ENCODE measurements at places on chromosomes 12 and 14.

DNA sequence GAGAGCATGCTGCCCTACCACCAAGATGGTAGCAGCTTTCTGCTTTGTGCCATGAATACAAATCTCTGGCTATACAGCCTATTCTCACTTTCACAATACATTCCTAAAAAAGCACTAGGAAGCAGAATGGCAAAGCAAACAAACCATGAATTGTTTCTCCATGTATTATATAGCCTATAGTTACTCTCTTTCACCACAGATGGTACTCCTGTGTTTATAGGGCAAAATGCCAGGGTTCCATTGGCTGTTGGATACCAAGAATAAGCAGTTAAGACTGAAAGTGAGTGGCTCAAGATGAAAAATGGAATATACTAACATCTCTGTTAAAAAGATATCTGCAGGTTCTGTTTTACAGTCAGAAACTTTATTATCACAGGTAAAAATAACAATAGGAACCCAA, 11.1 kb downstream of the ARF3 start:
- no peak for DNase-seq

- no peak for DNase-seq
Observed at GRCh38 chr12:68122236-68122920, 37.2 kb downstream of the IFNG start.

DNA sequence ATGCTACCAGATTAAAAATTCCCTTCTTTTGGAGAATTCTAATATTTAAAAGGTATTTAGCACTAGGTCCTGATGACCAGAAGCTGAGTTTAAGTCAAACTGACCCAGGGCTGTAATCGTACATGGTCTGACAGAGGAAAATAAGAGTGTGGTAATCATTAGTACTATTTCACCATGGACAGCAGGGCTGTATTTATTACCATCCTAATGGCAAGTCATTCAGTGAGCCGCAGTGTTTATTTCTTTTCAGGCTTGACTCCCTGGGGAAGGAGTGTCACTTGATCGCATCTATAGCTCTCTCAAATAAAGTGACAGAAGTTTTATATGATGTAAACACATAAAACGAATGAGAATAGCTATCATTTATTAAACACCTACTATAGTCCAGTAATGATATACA, 261.8 kb downstream of the BTG1 start:
- no peak for DNase-seq

DNA sequence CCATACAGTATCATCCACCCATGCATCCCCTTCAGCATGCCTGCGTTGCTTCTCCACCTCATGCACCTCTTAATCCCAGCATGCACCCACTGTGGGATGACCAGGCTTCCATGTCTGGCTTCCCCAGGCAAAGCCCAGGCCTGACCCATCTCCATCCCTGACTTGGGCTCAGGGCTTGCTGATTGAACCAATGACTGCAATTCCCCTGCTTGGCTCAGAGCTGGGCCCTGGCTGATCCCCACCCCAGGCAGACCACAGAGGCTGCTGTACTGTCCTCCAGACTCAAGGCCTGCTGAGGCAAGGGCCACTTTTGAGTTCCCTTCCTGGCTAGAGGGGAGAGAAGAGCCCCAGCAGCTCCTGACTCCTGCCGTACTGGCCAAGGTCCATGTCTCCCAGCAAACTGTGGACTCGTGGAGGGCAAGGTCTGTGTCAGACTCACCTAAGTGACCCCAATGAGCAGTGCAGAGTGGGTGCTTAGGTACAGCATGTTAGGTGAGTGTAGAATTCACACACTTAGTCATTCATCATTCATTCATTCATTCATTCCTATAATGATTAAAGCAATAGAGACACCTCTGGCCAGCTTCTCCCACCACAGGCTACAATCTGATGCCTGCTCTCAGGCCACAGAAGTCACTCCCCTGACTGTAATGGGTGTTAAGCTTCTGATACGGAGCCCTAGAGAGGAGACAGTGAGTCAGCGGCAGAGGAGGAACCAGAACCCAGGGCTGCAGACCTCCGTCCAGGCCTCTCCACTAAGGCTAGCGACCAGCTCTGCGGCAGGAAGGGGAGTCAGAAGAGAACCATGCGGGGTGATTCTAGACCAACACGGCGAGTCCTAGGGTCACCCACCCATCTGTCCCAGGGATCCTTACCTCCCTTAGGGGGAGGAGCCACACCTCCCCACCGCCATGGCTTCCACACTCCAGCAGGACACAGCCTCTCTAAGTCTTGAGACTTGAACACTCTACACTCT, 2.9 kb downstream of the BEGAIN start:
- no peak for DNase-seq

DNA sequence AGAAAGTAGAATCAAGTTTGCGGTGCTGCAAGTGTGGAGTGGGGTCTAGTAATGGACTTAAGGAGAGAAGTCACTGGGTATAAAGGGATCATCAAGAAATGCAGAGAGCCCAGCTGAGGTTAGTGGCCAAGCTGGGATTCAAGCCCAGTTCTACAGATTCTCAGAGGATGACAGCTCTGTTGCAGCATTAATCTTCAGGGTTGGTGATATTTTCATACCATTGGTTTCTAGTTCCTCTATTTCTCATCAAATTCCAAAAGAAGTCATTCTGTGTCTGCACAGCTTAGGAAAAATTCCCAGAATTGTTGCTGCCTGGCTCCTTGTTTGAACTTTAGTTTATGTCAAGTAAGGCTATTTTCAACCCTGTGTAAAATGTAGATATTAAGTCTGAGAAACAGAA, 169.5 kb upstream of the NTF3 start:
- no peak for DNase-seq

GRCh38 chr14:103127861-103128598, 4.8 kb downstream of the TNFAIP2 start:
- DNase-seq = no peak

GRCh38 chr14:70872678-70873020, 34.6 kb upstream of the PCNX1 start:
- DNase-seq = no peak

GRCh38 chr12:115722181-115722580, 555.3 kb downstream of the MED13L start:
- DNase-seq = no peak

GRCh38 chr12:108700833-108701541, 30.3 kb downstream of the CORO1C start:
- DNase-seq = no peak

- DNase-seq = no peak
Observed at GRCh38 chr12:10634427-10634826, 21.0 kb upstream of the MAGOHB start.

GRCh38 chr12:48875944-48876515, 10.4 kb upstream of the RND1 start:
- DNase-seq = no peak

GRCh38 chr14:73168691-73169090, 32.4 kb downstream of the PSEN1 start:
- DNase-seq = no peak

GRCh38 chr12:26212396-26212795, 17.0 kb downstream of the SSPN start:
- no peak for DNase-seq

- DNase-seq = no peak
Observed at GRCh38 chr14:32405856-32406255, 76.8 kb downstream of the AKAP6 start.

- DNase-seq = no peak
Observed at GRCh38 chr14:63951021-63951420, 98.2 kb downstream of the SYNE2 start.

- no peak for DNase-seq
Observed at GRCh38 chr14:105534586-105534985, 8.2 kb downstream of the TMEM121 start.

- DNase-seq = no peak
Observed at GRCh38 chr12:24778486-24779304, 170.2 kb downstream of the BCAT1 start.

GRCh38 chr12:111705672-111706071, 19.8 kb downstream of the ACAD10 start:
- DNase-seq = no peak

DNA sequence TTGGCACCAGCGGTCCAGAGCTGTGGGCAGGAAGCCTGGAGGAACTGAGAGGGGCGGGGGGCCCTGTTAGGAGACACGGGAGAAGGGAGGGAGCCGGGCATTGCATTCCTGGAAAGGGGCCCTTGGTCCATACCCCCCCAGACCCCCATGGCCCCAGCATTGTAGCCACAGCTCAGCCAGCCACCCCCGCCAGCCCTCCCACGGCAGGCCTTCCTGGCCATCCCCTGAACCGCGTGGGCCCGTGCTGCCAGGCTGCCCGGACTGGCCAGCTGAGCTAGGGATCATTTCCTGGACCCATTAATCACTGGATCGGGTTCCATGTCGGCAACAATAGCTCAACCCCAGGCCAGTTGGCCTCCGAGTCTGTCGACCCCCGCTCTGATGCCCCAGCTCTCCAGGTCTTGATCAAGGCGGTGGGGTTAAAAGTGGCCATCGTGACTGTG, 39.8 kb upstream of the DIO3 start:
- no peak for DNase-seq

- DNase-seq = no peak
Observed at GRCh38 chr12:73531752-73532151, 1005.9 kb upstream of the ATXN7L3B start.

DNA sequence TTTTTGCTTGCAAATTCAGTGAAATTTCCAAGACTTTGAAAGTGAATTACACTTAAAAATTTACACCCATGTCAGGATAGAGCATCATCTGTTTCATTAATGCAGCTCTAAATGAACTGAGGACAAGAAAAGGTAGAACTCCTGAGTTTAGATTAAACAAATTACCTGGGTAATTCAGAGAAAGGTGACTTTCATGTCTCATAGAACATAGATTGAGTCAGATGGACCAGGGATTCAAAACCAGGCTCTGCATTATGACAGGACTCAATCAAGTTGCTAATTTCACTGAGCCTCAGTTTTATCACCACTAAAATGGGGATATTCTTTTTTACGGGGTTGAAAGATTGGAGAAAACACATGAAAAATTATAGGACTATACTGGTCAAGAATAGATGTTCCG, 4.5 kb downstream of the ARHGDIB start:
- DNase-seq = no peak

DNA sequence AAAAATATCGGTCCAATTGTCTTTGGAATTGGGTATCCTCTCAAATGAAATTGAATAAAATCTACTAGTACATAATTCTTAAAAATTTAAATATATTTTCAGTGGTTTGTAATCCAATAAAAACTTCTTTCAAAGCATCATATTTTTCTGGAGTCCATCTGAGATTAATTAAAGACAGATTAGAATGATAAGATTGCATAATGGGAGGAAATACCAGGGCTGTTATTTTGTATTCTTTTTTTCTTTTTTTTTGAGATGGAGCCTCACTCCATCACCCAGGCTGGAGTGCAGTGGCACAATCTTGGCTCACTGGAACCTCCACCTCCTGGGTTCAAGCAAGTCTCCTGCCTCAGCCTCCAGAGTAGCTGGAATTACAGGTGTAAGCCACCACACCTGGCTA, 103.8 kb downstream of the TMTC3 start:
- no peak for DNase-seq

DNA sequence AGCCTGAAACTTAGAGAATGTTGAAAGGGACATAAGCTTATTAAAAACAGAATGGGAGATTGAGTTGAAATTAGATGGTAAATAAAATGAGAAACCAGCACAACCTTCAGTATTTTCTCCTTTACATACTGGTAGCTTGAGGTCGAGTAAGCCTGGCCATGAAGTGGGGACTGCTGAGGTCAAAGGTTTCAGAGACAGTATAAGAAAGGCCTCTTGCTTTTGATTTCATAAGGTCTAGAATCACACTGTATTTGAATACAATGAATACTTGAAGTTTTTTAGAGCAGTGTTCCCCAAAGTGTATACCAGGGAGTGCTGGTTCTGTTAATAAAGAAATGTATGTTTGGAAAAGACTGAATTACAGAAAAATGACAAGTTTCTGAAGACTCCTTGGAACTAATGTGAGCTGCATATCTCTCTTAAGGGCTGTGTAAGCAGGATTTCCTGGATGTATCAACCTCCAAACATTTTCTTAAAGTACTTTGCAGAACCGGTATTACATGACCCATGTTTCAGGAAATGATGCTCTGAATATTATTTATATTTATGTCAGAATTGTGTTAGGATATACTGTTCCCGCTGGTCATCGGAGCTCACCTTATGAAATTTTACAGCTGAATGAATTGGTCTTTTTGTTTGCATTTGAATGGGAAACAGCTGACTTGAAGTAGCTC, 85.0 kb downstream of the AKAP6 start:
- DNase-seq = no peak

DNA sequence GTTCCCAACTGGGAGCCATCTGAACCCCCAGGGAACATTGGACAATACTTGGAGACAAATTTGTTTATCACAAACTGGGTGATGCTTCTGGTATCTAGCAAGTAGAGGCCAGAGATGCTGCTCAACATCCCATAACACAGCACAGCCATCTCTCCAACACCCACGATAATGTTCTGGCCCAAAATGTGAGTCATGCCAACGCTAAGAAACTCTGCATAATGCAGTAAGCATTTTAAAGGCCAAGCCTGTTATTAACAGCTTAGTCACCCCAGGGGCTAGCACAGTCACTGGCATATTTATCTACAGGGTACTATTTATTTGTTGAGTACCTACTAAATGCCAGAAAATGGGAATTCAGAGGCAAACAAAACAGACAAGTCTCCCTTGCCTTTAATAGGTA, 873.1 kb upstream of the TMEM132C start:
- no peak for DNase-seq

DNA sequence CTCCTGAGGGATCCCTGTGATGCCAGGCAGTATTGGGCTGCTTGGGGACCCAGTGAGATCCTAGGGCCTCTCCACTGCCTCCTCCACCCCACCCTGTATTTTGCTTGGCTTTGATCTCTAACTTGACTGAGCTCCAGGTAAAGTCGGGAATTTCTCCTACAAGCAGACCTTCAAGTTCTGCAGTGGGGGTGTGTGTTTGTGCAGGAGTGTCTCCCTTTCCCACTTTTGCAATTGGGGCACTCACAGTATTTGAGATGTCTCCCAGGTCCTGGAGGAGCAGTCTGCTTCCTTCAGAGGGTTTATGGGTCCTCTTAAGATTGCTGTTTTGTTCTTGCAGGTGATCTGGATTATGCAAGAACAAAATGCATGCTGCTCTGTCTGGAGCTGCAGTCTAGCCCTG, 68.9 kb downstream of the ALG10B start:
- DNase-seq = no peak

GRCh38 chr12:101813117-101813516, 17.6 kb downstream of the GNPTAB start:
- no peak for DNase-seq

- DNase-seq = no peak
Observed at GRCh38 chr12:77308056-77308455, 242.7 kb upstream of the E2F7 start.

GRCh38 chr12:90984114-90984513, 20.7 kb downstream of the EPYC start:
- DNase-seq = no peak

- DNase-seq = no peak
Observed at GRCh38 chr14:70685474-70686197, 43.9 kb downstream of the TTC9 start.

- no peak for DNase-seq
Observed at GRCh38 chr12:31412292-31412801, 86.4 kb upstream of the SINHCAF start.

- no peak for DNase-seq
Observed at GRCh38 chr12:119005085-119005484, 23.7 kb downstream of the SRRM4 start.

Measured in CD4-positive, alpha-beta T cell treated with Interleukin-1 beta for 1 hour (primary cell).